Activated CD4-positive, CD25-positive, alpha-beta regulatory T cell treated with anti-CD3 and anti-CD28 coated beads, Interleukin-2, amount 50 U/mL, for 72 hours (primary cell): ENCODE measurements at places on chromosomes 5 and 9.

- no peak for DNase-seq
Measured at GRCh38 chr5:39399135-39400036, 25.4 kb downstream of the DAB2 start.

DNA sequence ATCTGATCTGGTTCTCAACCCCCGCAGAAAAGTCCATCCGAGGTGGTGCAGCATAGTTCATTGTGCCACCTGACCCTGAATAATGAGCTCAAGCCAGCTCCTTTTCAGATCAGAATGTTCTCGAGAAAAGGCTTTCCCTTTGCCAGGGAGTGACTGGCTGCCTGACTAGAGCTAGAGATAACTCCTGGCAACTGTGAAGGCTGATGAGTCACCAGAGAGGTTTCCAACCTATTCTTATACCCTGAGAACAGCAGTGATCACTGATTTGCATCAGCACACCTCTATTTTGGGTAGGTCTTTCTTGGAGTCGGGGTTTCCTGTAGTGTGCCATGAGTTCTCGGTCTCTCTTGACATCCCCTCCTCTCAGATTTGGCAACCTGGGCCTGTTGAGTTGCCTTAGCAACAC is 127.9 kb downstream of the PIK3R1 start:
- DNase-seq: no peak

- DNase-seq: no peak
Measured at GRCh38 chr5:171449426-171449825, 30.0 kb downstream of the FGF18 start.

DNA sequence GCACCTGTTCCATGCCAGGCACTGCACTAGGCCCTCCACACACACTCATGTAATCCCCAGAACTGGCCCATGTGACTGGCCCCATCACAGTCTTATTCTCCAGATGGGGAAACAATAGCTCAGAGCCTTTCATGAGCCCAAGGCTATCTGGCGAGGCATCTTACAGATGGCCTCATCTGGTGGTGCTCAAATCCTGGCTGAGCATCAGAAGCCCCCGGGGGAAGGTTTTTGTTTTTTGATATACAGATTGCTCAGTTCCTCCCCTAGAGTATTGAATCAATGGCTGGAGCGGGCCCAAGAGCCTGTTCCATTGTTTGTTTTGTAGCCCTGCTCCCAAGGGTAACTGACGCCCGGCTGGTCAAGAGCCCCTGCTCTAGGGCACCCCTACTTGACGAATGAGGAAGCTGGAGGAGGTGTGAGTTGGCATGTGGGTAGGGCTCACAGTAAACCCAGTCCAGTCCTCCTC is 145.3 kb upstream of the RAPGEF1 start:
- no peak for DNase-seq

GRCh38 chr9:135830496-135830895 is 76.8 kb downstream of the CAMSAP1 start:
- DNase-seq: no peak

- DNase-seq: no peak
Measured at GRCh38 chr5:37391591-37391990, 12.5 kb downstream of the WDR70 start.

GRCh38 chr5:109943701-109944235 is 254.0 kb downstream of the MAN2A1 start:
- no peak for DNase-seq
